Pancreas (tissue), 10 donors: ENCODE measurements at places on chromosomes 16 and 17. TPM values are rescaled to one million over a fixed set of nuclear protein-coding genes. Genes with fewer than 3 reads are reported as not detected.
A peak's percentile ranks its signal among the peaks of the same experiment; 100 is the strongest.

TMC5 gene
- 5.8 TPM for total RNA-seq

CCL8 gene
- total RNA-seq = not detected

PRSS36 gene
- 0.47 TPM for total RNA-seq

CTRB2 gene
- 57,899 TPM for total RNA-seq

TBC1D3G gene
- total RNA-seq = 1.6 TPM

DNA sequence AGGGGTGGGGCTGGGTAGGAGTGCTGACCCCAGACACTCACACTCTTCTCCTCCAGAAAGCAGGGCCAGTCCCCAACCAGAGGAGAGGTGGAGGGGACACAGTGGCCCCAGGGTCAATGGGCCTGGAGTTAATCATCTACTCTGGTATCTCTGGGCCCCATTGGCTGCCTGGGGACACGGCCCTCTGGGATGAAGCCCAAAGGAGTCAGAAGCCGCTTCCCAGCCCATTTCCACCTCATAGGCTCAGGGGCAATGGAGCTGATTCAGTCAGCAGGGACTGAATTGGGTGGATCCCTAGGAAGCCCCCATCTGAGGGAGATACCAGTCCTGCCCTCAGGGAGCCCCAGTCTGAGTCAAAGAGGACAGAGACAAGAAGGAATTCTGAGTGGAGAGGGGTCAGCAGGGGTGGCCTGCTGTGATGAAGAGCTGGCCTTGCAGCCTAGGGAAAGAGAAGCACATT lies 2.9 kb upstream of the NAGS start:
- no peak overlapping the region for H3K27ac ChIP-seq
- no peak overlapping the region for H3K4me3 ChIP-seq
- H3K36me3 ChIP-seq = no peaks in the 10 kb centered on the region
- no peaks in the 10 kb centered on the region for H3K4me1 ChIP-seq
- DNase-seq = no peak

GRCh38 chr16:76195648-76196047 lies 81.6 kb upstream of the CNTNAP4 start:
- no peaks in the 10 kb centered on the region for H3K27me3 ChIP-seq
- no peak overlapping the region for H3K27ac ChIP-seq

- H3K27ac ChIP-seq = no peak overlapping the region
- no peak for DNase-seq
- no peaks in the 10 kb centered on the region for H3K27me3 ChIP-seq
- H3K4me3 ChIP-seq = no peak overlapping the region
- no peaks in the 10 kb centered on the region for H3K4me1 ChIP-seq
Measured at GRCh38 chr17:40485851-40486521, 15.4 kb downstream of the TNS4 start.

- no peak for DNase-seq
- no peak overlapping the region for H3K27ac ChIP-seq
- H3K4me3 ChIP-seq = no peak overlapping the region
- H3K27me3 ChIP-seq = no peaks in the 10 kb centered on the region
- H3K36me3 ChIP-seq = no peaks in the 10 kb centered on the region
- no peaks in the 10 kb centered on the region for H3K4me1 ChIP-seq
Measured at GRCh38 chr17:45009676-45010467, 41.6 kb downstream of the DCAKD start.

- DNase-seq = no peak
- no peak overlapping the region for H3K27ac ChIP-seq
- no peaks in the 10 kb centered on the region for H3K27me3 ChIP-seq
- no peak overlapping the region for H3K4me3 ChIP-seq
- no peaks in the 10 kb centered on the region for H3K4me1 ChIP-seq
- no peaks in the 10 kb centered on the region for H3K36me3 ChIP-seq
Measured at GRCh38 chr17:53101706-53102105, 721.0 kb upstream of the KIF2B start.

GRCh38 chr17:79997011-79997660 lies 38.5 kb downstream of the TBC1D16 start:
- H3K36me3 ChIP-seq = no peaks in the 10 kb centered on the region
- H3K27ac ChIP-seq = no peak overlapping the region
- H3K27me3 ChIP-seq = no peaks in the 10 kb centered on the region
- peaks cover 19% of the 10 kb centered on the region for H3K4me1 ChIP-seq

- H3K36me3 ChIP-seq = no peaks in the 10 kb centered on the region
- H3K27me3 ChIP-seq = no peaks in the 10 kb centered on the region
- no peak for DNase-seq
- H3K27ac ChIP-seq = no peak overlapping the region
- peaks cover 8% of the 10 kb centered on the region for H3K4me1 ChIP-seq
Measured at GRCh38 chr17:64392300-64392699, 1.6 kb upstream of the PECAM1 start.

DNA sequence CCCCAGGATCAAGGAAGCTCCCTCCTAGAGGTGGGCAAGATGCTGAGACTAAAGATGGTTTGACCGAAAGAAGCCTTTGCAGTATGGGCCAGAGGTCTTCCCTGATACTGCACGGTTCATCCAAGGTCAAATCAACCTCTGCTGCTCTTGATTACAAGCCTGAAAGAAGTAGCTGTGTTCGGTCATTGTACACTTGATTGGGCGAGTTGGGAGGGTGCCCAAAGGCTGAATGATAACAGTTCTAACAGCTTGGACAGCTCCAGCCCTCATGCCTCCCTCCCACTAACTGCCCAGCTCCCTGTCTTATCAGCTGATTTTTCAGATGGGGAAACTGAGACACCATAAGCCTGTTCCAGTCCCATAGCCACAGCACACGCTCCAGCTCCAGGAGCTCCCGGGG lies 42.8 kb downstream of the ABCC12 start:
- no peak overlapping the region for H3K27ac ChIP-seq
- no peak for DNase-seq
- H3K36me3 ChIP-seq = no peaks in the 10 kb centered on the region
- H3K4me3 ChIP-seq = no peak overlapping the region
- no peaks in the 10 kb centered on the region for H3K4me1 ChIP-seq

DNA sequence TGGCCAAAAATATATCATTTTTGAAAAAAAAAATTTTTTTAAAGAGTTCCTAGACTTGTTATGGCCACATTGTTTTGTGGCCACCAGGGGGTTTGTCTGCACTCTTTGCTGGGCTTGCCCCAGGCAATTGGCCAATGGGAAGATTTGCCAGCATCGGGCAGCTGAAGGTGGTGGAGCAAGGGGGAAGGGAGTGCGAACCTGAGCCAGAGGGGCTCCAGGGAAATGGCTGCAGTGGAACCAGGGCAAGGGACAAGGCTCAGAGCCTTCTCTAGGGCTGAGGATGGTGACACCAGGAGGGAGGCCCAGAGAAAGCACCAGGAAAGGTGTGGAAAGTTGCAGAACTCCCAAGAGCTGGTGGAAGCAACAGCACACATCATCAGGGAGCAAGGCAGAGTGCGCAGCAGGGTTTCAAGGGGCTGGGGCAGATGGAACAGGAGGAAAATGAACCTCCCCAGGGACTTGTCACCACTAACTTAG lies 15.5 kb upstream of the CMIP start:
- no peaks in the 10 kb centered on the region for H3K4me1 ChIP-seq
- DNase-seq = peak; percentile 67
- no peaks in the 10 kb centered on the region for H3K36me3 ChIP-seq
- no peaks in the 10 kb centered on the region for H3K27me3 ChIP-seq
